ENCODE measurements at places on chromosomes 11 and 22.

DNA sequence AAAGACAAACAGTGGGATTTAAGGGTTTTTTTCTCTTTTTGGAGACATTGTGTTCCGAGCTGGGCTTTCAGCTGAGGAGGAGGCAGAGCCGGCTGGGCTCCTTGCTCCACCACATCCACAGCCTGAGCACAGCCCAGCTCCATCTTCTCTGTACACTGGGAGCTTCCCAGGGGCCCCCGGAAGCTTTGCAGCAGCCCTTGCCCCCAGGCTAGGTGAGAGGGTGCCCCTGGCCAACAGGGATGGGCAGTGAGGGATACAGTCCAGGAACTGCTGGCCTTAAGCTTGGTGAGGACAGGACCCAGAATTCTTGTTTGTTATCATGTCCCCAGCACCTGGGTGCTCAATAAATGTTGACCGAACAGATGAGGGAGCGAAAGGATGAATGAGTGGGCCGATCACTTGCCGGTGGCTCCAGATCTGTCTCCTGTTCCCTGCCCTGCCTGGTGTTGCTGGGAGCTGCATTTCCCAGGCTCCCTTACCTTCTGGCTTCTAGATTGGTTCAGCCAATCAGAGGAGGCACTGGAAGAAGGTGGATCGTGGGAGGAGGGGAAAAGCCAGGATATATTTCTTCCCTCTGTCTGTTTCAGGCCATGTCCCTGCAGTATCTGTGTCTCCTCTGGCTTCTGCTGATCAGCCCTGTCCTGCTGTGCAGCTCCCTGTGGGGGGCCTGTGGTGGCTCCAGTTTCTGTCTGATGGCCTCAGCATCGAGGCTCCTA, 26.5 kb upstream of the NECTIN1 start:
- no peak for DNase-seq

DNA sequence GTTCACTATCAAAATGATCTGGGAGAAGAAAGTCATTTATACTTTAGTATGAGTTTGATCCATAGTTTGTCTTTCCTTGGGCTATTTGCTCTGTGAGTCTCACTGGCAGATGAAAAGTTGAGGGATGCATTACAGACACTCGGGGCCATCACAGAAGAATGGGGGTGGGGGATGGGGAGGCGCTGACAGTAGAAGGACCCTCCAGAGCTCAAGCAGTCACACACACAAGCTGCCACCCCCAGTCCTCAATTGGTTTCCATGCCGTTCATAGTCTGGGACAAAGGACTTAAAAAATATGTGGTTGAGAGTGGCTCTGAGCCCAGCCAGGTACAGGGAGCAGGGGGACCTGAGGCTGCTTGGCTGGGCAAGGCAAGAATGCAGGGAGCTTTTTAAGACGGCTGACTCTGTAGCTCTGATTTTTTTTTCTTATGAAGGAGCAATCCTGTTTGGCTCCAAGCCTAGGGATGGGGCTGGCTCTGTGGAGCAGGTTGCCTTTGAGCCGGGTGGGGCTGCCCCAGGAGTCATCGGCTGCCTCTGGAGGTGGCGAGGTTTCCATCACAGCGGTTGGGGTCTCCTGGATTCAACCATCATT, 13.3 kb upstream of the ANO1 start:
- no peak for DNase-seq

DNA sequence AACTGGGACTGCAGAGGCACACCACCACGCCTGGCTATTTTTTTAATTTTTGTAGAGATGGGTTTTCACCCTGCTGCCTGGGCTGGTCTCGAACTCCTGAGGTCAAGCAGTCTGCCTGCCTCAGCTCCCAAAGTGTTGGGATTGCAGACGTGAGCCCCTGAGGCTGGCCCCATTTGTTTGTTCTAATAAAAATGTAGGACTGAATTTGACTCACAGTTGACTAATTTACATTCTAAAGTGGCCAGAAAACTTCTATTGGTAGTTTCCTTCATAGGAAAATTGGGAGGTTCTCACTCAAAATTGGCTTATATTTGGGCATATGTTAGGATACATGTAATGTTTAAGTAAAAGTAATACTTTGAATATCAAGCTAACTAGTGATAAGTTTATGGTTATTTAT, 35.0 kb downstream of the PPFIA1 start:
- no peak for DNase-seq

DNA sequence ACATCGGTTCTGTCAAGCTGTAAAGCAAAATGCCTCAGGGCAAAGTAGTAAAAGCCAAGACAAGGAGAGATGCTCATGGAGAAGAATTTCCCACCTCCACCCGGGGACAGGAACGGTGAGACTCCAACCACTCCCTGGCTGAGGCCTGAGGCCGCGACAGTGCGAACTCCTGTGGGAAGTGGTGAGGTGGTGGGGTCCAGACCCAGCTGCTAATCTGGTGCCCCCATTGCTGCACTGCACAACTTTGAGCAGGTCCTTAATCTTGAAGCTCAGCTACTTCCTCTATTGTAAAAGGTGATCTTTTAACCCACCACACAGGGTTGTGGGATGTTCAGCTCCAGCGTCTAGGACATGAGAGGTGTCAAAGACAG, 83.9 kb downstream of the ZC3H12C start:
- DNase-seq, result no peak

GRCh38 chr11:100639140-100639539, 47.9 kb upstream of the ARHGAP42 start:
- no peak for DNase-seq

DNA sequence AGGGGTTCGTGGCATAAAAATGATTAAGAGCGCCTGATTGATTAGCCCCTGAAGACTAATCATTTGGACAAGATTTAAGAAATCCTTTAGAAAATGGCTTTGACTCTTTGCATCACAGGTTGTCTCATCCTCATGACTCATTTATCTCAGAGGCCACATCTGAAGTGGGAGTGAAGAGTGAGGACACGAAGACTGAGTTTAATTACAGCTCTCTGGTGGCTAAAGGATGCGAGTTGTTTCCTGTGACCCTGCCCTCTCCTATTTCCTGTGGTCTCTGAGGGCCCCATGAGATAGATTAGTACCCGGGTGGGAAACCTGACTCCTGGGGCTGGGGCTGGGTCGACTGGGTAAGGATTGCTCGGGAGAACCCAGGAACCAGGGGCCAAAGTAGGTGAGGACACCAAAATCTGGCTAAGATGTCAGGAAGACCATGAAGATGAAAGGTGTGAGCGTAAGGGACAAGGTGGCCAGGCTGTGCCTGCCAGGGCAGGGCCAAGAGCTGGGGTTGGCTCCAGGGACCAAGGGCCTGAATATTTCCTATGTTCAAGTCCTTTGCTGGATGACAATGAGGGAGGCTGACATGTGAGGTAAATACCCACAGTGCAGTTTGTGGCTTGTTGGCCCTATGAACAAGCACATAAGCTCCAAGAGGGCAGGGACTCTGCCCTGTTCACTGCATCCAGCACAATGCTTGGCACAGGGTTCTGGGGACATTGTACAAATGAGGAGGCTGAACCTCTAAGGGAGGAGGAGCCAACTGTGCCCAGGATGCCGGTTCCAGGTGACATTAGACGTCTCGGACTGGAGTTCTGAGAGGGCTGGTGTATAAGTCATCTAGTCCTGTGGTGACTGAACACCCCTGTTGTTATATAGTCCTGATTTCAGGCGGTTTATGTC, 3.6 kb downstream of the OTOG start:
- DNase-seq, result no peak

DNA sequence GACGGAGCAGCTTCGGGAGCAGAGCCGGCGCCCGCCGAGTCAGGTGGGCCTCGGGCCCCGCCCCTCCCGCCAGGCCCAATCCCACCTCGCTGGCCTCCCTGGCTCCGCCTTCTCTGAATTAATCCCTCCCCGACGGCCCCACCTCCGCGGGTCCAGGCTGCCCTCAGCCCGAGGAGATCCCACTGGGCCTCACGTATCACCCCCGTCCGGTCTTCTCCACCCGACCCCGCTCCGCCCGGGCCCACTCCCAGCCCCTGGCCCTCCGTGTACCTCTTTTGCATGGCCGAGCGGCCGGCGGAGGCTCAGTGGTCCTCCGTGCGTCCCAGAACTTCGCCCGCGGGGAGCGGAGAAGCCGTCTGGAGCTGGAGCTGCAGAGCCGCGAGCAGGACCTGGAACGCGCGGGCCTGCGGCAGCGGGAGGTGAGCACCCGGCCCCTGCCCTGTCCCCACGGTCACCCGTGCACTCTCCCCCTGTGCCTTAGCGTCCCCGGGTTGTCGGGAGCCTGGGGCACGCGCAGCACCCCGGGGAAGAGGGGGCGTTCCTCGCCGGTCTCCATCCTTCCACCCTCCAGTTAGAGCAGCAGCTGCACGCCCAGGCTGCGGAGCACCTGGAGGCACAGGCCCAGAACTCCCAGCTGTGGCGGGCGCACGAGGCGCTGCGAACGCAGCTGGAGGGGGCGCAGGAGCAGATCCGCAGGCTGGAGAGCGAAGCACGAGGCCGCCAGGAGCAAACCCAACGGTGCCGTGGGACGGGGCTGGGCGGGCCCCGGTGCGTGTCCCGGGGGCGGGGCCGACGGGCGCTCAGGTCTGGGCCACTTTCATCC, 2.2 kb upstream of the CD151 start:
- DNase-seq, result peak; percentile 36

- DNase-seq, result no peak
Observed at GRCh38 chr22:48268771-48269552, 1506.5 kb downstream of the TBC1D22A start.

DNA sequence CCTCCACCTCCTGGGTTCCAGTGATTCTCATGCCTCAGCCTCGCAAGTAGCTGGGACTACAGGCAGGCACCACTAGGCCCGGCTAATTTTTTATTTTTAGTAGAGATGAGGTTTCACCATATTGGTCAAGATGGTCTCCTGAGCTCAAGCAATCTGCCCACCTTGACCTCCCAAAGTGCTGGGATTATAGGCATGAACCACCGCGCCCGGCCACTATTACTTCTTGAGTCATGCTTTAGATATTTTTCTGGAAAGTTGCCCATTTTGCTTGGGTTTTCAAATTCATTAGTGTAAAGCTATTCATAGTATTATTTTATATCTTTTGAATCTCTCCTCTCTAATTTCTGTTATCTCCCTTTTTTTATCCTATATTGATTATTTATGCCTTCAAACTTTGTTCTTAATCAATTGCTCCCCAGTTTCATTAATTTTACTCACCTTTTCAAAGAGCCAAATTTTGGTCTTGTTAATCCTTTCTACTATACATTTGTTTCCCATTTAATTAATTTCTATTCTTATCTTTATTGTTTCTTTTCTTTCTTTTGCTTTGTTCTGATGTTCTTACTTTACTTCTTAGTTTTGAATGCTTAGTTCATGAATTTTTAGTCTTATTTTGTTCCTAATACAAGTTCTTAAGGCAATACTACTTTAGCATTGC, 10.3 kb upstream of the RAC2 start:
- DNase-seq, result no peak

GRCh38 chr11:78420796-78421209, 3.2 kb upstream of the GAB2 start:
- DNase-seq, result no peak

DNA sequence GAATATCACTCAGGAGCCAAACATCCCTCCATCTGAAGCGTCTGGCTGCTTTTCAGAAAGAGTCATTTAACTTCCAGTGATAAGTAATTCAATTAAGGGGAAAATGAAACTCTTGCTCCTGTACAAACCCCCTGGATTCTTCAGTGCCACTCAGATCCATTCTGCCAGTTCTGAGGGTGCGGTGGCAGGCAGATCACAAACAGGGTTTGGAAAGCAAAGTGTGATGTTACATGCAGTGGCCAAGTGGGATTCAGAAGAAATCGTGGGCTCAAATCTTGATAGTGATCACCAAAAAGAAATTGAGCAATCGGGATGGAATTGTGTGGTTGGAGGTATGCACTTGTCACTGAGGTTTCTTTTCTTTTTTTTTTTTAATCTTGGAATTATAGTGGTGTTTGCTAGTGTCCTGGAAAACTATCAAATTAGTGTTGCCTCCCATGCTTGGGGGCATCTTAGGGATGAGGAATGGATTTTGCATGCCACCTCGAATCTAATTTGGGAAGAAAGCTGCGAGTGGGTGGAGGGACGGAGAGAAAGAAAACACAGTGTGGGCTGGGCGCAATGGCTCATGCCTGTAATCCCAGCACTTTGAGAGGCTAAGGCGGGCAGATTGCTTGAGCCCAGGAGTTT, 22.5 kb upstream of the RTL6 start:
- no peak for DNase-seq

- DNase-seq, result no peak
Observed at GRCh38 chr11:2318707-2319106, 16.9 kb downstream of the TSPAN32 start.

DNA sequence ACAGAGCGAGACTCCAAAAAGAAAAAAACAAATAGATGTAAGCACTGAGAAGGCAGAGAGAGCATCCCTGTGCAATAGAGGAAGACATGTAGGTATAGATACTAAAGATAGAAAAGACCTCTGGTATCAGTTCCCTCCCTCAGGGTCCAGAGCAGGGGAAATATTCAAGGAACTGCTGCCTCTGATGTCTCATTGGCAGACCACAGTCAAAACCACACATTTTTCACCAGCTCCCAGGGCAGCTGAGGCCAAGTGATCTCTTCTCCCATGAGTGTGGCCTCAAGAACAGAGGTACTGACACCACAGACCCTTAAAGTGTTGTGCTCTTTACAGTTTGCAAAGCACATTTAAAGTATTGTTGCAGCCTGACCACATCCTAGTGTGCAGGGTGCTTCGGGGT, 288.5 kb downstream of the NTM start:
- no peak for DNase-seq

DNA sequence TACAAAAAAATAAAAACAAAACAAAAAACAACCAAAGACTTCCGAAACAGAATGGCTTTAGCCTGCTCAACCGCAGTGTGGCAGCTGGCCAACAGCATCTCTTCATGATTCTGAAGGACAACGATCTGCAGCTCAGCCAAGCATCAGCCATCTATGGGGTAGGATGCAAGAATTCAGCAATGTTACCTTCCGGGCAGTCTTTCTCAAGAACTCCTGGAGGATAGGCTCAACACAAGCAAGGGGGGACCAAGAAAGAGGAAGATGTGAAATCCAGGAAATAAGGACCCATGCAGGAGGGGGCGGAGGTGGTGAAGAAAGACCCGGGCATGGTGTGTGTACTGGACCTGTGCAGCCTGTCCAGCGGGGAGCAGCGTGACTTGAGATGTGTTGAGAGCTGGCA, 3.5 kb upstream of the TSPO start:
- DNase-seq, result no peak
